ENCODE measurements at places on chromosomes 11 and 22.

DNA sequence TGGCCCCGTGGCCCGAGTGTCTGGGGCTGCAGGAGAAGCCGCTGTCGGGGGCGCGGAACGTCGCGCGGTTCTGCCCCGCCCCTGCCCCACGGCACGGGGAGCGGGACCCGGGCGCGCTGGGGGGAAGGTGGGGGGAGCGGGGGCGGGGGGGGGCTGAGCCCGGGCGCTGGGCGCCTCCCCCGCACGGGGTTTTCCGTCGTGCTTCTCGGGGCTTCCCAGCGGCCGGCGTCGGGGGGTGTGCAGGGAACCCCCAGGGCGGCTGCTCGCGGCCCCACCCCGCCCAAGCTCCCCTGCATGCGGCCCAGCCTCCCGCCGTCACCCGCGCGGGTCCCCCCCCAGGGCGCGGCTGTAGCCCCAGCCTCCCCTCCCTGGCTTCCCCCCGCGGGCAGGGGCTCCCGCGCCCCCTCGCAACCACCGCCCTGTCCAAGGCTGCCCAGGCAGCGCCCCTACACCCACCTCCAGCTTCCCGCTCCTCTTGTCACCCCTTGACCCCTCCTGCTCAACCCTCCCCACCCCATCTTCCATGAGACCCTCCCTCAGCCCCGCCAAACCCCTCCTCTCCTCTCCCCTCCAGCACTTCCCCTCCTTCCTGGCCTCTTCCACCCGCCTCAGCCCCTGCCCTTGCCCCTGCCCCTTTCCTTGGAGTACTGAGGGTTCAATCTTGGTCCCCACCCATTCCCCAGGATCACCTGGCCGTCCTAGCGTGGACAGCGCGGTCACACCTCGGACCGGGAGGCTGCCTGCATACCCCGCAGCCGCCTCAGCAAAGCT lies 1.7 kb downstream of the IL17REL start:
- DNase-seq: no peak

DNA sequence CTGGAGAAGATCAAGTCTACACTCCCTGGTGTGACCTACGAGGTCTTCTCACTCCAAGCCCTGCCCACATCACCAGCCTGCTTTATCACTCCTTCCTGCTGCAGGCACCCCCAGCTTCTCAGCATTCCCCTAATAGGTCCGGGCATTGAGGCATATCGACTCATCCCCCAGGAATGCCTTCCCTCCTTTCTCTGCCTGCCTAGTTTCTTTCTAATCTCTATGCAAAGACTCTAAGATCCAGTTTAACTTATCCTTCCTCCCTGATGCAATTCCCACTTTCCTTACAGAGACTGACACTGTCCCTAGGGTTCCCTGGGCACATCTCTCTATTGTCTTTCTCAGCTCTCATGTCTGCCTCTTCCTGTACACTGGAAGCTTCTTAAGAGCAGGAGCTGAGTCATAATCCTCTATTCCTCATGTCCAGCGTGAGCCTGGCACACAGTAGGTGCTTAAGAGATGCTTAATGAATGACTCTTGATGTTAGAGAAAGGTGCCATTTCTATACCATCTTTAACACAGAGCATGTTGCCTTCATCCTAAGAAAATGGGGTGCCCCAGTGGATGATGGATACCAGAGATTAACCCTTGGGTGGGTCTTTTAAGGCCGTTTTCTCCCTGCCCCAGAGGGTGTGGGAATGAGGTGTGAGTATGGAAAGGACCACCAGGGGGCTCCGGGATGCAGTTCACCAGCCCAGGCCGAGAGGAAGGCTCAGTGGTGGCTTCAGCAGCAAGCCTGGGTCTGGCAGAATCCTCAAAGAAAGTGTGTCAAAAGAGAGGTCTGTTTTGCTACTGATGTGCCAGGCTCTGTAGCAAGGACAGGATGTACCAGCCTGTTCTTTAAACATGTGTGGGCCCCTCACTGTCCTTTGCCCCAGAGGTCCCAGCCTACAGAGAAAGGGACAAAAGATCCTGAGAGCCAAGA lies 34.7 kb downstream of the PARVA start:
- DNase-seq: no peak

GRCh38 chr22:49008682-49009235 lies 818.9 kb downstream of the BRD1 start:
- DNase-seq: no peak

GRCh38 chr11:16902182-16902581 lies 112.0 kb downstream of the PLEKHA7 start:
- DNase-seq: no peak

DNA sequence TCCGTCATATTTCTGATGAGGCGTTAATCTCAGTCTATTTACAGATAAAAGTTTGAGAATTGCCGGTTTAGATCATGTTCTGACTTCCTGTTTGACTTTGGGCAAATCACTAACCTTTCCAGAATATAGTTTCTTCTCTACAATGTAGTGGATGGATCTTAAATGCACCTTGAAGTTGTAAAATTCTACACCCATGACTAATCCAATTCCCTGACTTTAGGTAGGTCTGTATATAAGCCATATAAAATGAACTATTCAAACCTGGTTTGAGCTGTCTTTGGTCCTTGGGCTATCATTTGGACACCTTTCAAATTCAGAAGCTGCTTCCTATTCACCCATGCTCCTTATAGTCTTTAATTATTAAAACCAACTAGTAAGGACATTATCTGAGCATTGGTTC lies 52.2 kb upstream of the BLID start:
- no peak for DNase-seq

GRCh38 chr11:78652843-78653239 lies 78.2 kb upstream of the NARS2 start:
- DNase-seq: no peak
